ENCODE measurements at places on chromosomes 4 and X.

- no peak for DNase-seq
These were observed 45.6 kb downstream of the RGS12 start for GRCh38 chr4:3338321-3338838.

- no peak for DNase-seq
These were observed 6.5 kb downstream of the PLCXD1 start for GRCh38 chrX:287670-288069.

DNA sequence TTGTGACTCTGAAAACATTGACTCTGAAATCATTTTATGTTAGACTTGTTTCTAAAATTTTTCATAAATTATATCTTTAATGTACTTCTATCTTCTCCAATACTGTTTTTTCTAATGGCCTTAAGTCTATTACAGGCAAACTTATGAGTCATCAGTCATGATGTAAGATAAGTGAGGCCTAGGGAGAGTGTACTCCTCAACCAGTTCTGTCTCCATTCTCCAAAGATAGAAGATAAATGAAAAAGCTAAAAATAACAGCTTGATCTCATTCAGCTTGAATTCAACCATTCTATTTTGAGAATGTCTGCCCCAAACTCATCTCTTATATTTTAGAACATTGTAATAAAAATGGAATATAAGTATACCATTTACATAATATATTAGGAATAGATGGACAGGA lies 34.5 kb downstream of the STBD1 start:
- no peak for DNase-seq

- DNase-seq: no peak
These were observed 64.2 kb downstream of the IRF2 start for GRCh38 chr4:184409911-184410692.

GRCh38 chr4:1170976-1171310 lies 1.4 kb downstream of the SPON2 start:
- no peak for DNase-seq

DNA sequence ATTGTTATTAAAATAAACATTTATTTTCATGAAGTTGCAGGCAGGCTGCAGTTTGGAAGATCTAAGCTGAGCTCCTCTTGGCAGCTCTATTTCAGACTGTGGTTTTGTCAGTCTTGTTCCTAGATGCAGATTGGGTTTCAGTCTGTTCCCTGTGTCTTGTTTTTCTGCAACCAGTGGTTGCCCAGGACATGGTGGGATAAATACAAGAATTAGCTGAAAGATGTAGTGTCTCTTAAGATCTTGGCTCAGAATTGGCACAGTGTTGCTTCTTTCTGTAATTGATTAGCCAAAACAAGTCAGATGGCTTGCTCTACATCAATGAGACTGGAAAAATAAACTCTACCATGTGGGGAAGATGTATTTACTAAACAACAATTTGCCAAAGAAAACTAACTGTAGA lies 283.0 kb upstream of the BOD1L1 start:
- DNase-seq: no peak

GRCh38 chr4:140743194-140743931 lies 12.8 kb downstream of the TBC1D9 start:
- DNase-seq: peak; percentile 85

- no peak for DNase-seq
These were observed 29.9 kb downstream of the CPEB2 start for GRCh38 chr4:15031993-15032675.

DNA sequence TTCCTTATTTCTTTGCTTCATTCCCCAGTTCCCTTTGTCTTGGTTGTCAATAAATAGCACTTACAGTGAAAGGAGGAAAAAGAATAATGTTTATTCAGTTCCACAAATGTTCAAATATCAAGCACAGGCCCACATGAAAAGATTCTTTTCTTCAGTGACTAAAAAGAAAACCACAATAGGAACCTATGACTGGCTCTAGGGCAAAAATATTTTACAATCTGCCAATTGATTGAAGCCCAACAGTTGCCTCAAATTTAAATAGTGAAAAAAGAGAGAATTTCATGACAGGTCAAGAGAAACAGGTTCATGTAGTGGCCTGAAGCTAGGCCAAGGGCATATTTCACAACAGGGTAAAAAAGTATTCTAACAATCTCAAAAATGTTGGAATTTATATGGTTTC lies 553.8 kb downstream of the CENPC start:
- DNase-seq: no peak

DNA sequence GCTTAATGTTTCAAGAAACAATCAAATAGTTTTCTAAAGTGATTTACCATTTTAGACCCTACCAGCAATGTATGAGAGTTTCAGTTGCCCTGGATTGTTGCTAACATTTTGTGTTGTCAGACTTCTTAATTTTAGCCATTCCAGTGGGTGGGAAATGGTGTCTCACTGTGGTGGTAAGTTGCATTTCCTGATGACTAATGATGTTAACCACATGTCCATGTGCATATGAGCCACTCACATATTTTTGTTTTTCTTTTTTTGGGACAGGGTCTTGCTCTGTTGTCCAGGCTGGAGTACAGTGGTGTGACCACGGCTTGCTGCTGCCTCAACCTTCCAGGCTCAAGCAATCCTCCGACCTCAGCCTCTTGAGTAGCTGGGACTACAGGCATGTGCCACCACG lies 48.3 kb downstream of the MED28 start:
- no peak for DNase-seq

DNA sequence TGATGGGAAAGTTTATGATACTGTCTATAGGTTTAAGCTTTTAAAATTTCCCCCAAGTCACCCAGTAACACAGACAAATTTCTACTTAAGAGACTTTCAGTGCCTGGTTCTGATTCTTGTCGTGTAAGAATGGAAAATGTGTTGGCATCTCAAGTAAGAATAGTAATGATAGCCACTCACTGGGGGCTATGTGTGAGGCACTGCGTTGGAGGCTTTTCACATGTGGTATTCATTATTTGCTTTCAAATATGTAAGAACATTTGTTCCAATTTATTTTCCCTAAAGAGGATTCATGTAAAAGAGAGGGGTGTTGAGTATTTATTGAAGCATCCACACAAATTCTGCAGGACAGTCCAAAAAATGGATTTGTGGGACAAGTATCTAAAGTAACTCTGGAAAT lies 143.6 kb downstream of the FNIP2 start:
- DNase-seq: no peak

- DNase-seq: no peak
These were observed 16.7 kb downstream of the BLOC1S4 start for GRCh38 chr4:6732441-6733357.

DNA sequence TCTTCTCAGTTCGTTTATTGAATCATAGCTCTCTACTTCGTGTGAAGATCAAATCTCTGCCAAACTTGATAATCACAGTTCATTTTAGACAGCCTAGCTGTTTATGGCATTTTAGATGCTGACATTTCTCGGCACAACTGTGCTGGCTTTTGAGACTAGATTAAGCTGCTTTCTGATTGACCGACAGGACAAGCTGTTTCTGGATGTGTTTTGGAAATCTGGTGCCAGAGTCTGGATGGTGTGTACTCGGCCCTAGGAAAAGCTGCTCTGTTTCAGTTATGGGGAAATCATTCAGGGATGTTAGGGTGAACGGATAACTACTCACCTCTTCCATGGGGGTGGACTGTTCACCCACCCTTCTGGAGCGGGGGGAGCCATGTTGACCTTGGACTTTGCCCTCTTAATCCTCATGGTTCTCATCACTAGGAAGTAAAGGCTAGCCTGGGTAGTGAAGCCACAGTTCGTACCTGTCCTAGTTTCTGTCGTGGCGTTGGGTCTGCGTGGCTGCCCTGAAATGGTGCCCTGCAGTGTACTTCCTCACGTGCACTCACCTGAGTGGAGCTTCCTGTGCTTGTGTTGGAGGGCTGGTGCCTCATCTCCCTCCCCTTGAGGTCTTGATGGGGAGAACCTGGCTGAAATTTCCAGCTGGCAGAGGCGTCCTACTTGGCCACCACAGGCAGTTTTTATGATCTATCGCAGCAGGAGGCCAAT lies 13.7 kb upstream of the WDR1 start:
- no peak for DNase-seq

DNA sequence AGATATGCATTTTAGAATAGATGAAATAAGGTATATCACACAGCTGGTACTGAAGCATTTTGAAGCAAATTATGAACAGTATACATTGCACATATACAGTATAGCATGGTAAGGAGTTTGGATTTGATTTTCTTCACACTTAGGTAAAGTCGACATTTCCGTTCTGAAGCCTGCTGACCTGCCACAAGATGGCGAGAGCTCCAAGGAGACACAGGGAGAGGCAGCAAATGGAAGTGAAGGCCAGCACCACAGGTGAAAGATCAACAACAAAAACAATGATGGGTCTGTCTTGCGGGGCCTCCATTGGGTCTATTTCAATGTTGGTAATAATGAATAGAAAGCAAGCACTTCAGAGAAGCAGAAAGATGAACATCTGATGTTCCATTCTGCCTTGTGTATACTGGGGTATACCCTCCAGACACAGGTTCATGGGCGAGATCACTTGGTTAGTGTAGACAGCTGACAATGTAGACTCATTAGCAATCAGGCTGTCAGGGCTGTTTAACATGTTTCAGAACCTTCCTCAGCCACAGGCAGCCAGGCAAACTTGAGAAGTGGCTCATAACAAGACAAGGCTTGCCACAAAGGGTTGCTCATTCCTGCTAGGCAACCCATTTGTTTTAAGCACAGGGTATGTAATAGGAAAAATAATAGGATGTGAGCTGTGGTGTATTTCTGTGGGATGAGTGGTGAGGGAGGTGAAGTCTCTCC lies 21.4 kb upstream of the NOX1 start:
- peak; percentile 69 for DNase-seq

GRCh38 chr4:125091-125771 lies 930 bp downstream of the ZNF718 start:
- no peak for DNase-seq

DNA sequence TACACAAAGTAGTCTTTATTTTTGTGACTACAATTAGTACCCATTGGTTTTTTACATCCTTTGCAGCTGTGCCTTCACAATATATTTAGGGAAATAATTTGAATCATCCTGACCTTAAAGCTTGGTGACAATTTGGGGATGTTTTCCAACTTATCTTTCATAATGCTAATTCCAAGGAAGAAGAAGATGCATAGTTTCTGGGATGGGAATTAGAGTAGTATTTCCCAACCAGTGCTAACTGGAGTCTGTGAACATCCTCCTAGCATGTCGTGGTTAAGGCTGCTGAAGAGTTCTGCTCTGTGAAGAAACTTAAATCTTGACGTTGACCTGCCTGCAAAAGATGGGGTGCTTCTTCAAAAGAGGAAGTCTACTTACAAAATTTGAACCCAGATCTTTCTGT lies 173.5 kb downstream of the ANK2 start:
- DNase-seq: no peak

- DNase-seq: peak; percentile 28
These were observed 49.1 kb downstream of the GALNT7 start for GRCh38 chr4:173217727-173218126.

DNA sequence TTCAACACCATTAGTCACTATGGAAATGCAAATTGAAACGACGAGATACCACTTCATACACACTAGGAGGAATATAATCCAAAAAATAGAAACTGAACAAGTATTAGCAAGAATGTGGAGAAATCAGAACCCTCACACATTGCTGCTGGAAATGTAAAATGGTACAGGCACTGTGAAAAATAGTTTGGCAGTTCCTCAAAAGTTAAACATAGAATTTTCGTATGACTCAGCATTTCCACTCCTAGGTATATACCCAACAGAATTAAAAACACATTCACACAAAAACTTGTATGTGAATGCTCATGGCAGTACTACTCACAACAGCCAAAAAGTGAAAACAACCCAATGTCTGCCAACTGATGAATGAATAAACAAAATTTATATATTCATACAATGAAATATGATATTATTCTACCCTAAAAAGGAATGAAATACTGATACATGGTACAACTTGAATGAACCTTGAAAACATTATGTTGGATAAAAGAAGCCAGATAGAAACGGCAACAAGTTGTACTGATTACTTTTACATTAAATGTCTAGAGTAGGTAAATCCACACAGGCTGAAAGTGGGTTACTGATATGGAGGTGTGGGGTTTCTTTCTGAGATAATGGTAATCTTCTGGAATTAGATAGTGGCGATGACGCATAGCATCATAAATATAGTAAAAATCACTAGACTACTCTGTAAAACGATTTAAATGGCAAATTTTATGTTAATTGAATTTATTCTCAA lies 22.3 kb downstream of the TEC start:
- DNase-seq: no peak

GRCh38 chr4:113616443-113616842 lies 145.1 kb downstream of the CAMK2D start:
- no peak for DNase-seq

- peak; percentile 5 for DNase-seq
These were observed 32.7 kb downstream of the BST1 start for GRCh38 chr4:15735536-15735935.

GRCh38 chr4:120611092-120611491 lies 311.4 kb downstream of the PRDM5 start:
- no peak for DNase-seq

GRCh38 chrX:24002792-24003191 lies 24.2 kb downstream of the KLHL15 start:
- no peak for DNase-seq

DNA sequence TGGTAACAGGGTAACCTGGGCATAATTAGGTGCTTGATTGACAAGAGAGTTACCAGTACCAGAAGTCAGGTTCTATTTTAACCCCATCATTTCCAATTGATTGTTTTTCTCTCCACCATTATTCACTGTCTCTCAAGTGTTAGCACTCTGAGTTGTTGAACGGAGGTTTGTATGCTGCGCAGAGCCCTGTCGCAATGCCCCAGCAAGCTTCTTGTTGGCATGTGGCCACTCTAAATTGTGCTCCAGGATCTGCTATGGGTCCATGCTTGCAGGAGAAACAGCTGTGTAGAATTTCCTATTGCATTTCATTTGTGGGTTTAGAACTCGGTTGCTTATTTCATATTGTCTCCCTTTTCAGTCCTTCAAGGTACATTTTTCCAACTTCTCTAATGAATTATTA lies 98.2 kb downstream of the KLHL8 start:
- no peak for DNase-seq

- no peak for DNase-seq
These were observed 20.4 kb downstream of the USP46 start for GRCh38 chr4:52638717-52639116.

DNA sequence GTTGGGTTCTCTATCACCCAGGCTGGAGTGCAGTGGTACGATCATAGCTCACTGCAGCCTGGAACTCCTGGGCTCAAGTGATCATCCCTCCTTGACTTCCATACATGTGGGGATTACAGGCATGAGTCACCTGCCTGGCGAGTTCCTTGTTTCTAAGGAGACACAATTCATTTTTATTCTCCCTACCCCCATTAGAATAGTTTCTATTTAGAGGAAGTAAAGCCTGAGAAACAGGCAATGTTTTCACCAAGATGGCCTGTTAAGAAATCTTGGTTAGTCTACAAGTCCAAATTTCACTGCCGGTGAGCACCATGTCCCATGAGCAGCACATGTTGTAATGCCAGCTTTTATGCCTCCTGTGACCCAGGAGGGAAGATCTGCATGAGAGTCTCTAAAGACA lies 5.7 kb downstream of the CYBB start:
- DNase-seq: no peak

DNA sequence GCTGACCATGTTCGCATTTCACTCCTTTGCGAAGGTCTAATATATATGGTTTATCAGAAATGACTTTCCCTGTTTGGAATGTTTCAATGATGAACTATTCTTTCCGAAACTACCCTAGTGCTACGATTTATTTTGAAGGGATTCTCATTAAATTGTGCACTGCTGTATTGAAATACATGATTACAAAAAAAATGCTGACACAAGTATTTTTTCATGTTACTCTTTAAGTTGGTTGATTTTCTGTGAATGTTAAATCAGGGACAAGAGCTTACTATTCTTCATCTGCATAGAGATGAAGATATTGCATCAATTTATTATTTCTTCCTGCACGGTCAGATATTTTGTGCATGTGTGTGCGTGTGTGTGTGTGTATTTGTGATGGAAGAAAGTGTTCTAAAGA lies 731.5 kb upstream of the AGA start:
- no peak for DNase-seq

GRCh38 chrX:130604882-130605281 lies 203.1 kb downstream of the RBMX2 start:
- no peak for DNase-seq
